Testis (tissue), 5 donors: ENCODE measurements at places on chromosomes 13 and 19. TPM values are rescaled to one million over a fixed set of nuclear protein-coding genes. Genes with fewer than 3 reads are reported as not detected.

PLPP2 gene
- 18.1 TPM for total RNA-seq

SHC2 gene
- 57.8 TPM for total RNA-seq

NBEA gene
- 22.2 TPM for total RNA-seq

VAV1 gene
- 1.1 TPM for total RNA-seq

SERPINE3 gene
- total RNA-seq, result 0.12 TPM

ZNF443 gene
- 5.0 TPM for total RNA-seq
